ENCODE measurements at places on chromosomes 5 and 9.

GRCh38 chr5:28027851-28028250, 989.5 kb upstream of the CDH9 start:
- no peak for DNase-seq

DNA sequence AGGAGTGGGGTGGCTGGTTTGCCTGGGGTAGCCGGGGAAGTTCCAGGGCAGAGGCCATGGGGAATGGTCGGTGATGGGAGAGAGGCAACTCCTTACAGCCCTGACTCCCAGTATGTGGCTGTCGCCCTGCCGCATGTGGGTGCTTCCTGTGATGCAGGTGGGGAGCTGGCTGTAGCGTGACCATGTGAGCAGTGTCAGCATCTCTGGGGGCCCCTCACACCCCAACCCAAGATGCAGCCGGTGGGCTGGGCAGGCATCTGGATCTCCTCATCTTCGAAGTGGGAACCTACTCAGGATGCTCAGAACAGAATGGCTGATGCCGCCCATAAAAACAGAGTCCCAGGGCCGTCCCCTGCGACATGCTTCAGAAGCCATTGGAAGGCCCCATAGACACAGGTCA, 45.0 kb downstream of the BARX1 start:
- no peak for DNase-seq

DNA sequence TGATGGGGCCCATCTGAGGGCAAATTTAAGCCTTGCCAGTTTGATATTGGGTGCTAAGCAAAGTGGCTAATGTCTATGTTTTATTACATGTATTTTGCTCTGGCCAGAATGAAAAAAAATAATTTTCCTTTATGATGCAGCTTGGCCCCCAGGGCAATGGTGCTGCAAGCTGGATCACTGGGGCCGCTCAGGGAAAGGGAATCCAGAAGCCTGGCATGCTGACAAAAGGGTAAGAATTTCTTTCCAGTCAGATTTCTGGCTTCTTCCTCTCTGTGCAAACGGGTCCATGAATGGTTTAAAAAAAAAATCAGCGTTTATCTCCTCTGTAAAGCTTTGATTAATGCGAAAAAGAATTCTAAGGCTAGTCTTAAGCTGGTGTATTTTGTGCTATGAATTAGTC, 138.4 kb downstream of the MAPKAP1 start:
- DNase-seq = no peak

- DNase-seq = no peak
Measured at GRCh38 chr5:113478691-113479090, 9.6 kb downstream of the MCC start.

GRCh38 chr9:95775191-95775590, 100.3 kb upstream of the ERCC6L2 start:
- DNase-seq = no peak

DNA sequence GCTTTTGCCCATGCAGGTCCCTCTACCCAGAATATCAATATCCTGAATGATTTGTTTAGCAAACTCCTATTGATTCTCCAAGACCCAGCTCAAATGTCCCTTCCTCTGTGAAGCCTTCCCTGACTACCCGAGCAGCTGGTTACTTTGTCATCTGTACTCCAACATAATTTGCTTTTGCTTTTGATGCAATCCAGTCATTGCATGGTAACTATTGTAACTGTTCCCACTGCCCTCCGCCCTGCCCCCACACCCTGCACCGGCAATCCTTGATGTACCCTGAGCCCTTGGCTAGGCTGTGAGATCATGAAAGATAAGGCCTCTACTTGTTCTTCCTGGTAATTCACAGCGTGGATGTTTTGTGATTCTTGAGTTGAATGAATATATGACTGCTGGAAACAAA, 119.9 kb upstream of the BOD1 start:
- no peak for DNase-seq

DNA sequence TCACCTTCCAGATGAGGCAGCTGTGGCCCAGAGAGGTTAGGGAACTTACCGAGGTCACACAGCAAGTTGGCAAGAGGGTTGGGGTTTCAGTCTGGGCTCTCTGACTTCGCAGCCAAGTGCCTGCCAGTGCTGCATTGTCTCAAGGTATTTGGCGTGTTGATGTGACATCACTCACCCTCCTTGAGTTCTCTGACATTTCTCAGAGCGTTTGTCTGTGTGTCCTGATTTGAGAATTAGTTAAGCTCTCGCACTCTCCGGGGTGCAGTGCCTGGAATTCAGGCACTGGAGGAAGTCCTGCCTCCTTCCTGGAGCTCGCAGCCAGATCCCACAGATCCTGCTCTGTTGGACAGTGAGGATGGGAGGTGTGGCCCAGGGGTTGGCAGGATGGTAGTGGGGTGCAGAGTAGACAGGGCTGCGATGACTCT, 25.7 kb downstream of the WWC1 start:
- DNase-seq = no peak

DNA sequence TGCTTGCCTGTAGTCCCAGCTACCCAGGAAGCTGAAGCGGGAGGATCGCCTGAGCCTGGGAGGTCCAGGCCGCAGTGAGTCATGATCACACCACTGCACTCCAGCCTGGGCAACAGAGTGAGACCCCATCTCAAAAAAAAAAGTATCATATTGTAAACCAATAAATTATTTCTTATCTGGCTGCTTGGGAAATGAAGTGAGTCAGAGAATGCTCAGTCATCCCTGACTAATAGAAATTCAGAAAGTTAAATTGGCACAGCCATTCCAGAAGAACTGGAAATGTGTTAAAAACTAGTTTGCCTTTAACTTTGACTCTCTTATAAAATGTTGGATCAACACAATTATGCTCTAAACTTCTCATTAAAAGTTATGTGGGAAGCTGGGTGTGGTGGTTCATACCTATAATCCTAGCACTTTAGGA, 9.8 kb upstream of the GNE start:
- no peak for DNase-seq

- DNase-seq = no peak
Measured at GRCh38 chr5:149325166-149325735, 20.0 kb upstream of the GRPEL2 start.
